ENCODE measurements at places on chromosomes 6 and 20.

DNA sequence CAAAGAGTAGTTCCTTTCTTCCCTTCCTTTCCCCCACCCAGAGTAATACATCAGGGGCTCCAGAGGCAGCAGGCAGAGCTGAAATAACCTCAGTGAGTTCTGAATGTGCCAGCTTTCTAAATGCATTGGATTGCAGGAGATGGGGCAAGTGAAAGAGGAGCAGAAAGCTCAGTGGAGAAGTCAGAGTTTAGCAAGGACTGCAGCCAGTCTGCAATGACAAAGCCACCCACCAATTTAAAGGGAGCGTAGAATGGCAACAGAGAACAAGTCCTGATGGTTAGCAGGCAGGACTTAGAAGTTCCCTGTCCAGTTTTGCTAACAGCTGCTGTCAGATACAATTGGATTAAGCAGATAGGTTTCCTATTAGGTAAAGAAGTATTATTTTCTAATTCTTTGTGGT lies 203.4 kb upstream of the RIN2 start:
- DNase-seq: no peak

- DNase-seq: no peak
These were observed 13.0 kb downstream of the CUL7 start for GRCh38 chr6:43040542-43041257.

GRCh38 chr6:108251252-108251651 lies 9.6 kb downstream of the SNX3 start:
- DNase-seq: no peak

- DNase-seq: no peak
These were observed 1370.3 kb upstream of the CITED2 start for GRCh38 chr6:140744659-140745320.

DNA sequence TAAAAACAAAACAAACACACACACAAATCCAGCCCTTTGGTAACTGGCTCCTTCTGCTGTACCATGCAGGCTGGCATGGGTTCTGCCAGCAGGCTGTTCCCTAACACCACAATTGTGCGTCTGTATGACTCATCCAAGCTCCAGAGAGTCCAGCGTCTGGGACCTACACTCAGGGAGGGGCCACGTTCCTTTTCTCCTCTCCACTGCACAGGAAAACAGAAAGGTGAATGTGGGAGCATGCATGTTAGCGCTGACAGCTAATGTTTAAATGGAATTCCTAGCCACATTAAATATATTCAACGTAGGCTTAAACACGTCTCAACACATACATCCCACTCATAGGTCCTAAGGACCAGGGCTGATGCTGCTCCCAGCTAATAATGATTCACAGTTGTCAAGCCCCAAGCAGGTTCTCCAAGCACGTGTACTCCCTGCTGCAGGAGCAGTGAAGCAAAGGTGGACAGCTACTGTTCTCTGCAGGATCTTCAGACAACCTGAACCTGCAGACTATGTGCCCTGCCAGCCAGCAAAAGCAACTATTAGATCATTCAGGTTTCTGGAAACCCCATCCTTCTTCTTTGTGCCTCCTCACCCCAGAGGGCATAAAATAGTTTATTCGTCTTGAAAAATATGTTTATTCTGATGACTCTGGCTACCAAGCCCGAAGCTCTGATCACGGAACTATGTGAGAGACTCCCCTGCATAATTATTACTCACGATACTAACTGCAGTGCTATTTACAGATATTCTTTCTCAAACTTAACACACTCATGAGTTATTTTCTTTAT lies 20.9 kb downstream of the MAP1LC3A start:
- DNase-seq: peak; percentile 76

- DNase-seq: no peak
These were observed 33.9 kb downstream of the KIZ start for GRCh38 chr20:21159658-21160380.

GRCh38 chr6:156720691-156721685 lies 56.2 kb upstream of the ARID1B start:
- peak; percentile 79 for DNase-seq

DNA sequence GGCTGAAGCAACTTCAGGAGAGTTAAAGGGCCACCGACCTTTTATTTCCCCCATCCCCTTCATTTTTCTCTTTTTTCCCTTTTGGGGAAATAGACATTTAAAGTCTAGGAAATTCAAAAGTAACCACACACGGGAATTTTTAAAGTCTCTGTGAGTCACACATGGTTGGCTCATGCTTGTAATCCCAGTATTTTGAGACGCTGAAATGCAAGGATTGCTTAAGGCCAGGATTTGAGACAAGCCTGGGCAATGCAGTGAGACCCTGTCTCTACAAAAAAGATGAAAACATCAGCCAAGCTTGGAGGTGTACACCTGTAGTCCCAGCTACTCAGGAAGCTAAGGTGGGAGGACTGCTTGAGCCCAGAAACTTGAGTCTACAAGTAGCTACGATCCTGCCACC lies 34.2 kb downstream of the KATNA1 start:
- no peak for DNase-seq

DNA sequence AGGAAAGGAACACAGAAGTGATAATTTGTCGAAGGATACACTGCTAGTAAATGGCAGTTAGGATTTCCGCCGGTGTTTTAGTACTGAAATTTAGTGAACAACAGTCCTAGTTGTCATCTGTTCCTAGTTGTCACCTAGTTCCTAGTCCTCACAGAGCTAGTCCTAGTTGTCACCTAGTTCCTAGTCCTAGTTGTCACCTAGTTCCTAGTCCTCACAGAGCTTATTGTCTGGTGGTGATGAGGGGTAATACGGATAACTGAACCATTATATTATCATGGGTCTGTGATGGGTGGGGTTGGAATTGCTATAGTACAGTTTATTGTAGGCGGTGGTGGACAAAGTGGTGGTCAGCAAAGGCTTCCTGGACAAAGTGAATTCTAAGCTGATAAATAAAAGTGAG lies 1.8 kb downstream of the SNRNP48 start:
- no peak for DNase-seq

DNA sequence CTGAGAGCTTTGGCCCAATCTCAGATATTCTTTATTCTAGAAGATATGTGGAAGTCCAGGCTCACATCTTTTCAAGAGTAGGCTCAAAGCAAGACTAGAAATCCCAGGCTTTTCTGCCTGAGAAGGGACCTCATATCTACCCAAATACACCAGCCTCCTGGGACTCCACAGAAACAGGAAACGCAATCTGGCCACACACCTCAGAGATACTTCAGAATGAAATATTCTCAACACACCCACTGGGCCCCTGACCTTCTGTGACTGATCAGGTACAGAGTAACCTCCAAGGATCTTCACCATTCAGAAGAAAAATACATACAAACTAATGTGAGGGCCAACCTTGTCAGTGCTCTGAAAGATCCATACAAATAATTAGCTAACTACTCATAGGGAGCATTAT lies 183.2 kb downstream of the HIVEP2 start:
- no peak for DNase-seq

DNA sequence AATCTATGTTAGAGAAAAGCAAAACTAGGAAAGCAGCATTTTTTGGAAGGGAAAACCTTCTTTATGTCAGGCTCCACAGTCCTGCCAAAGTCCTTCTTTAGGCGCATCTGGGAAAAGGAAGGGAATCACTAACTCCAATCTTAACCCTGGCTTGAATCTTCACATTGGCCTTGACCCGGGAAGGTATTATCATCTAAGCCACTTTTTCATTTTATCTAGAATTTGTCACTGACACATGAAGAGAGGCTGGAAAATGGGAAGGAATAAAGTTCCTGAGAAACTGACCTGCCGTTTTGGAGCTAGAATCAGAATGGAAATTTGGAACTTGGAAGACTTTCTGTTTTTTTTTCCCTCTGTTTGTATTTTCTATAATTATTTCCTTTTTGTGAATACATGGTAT lies 53.4 kb upstream of the UTRN start:
- DNase-seq: no peak

DNA sequence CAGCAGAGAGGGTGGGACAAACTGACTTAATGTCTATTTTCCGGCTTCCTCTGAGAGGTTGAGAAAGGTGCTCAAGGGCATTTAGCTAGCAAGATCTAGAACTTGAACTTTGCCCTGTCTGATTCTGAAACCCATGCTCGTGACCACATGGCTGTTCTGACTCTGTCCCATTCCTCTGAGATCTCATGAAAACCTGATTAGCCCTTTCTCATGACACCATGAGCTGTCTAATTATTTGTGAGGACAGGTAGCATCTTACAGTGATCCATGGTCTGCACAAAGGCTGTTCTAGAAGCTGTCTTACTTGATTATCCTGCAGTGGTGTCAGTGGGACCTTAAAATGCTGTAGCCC lies 89.6 kb upstream of the TOX2 start:
- DNase-seq: no peak

GRCh38 chr6:161437851-161438250 lies 164.0 kb upstream of the AGPAT4 start:
- no peak for DNase-seq

DNA sequence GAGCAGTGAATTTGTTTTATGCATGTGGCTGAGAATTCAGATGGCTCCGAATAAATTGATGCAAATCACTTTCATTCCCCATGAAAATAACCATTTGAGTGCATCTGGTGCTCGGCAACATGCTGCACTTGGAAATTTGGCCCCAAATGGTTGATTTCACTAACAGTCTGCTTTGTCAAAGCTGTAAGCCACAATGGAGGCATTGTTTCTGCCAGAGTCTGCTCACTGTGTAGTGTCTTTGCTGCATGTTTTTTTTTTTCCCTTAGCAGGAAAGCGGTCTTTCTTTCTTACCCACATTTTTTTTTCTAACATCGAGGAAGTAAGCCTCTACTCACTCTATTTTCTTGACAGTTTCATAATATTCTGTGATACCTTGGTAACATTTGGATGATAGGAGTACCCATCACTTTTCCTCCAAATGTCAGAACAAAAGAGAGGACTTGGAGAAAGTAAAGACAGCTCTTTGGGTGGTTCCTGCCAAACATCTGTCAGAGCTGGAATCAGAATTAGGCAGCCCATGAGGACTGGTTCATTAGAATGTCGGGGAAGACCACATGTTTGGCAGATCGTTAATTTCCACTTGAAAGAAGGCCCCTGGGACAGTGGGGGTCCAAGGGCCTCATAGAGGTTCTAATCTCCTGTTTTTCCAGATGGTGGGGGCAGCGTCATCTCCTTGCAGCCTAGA lies 149.5 kb downstream of the DOK5 start:
- no peak for DNase-seq

- no peak for DNase-seq
These were observed 19.0 kb downstream of the TBC1D20 start for GRCh38 chr20:443223-443775.

DNA sequence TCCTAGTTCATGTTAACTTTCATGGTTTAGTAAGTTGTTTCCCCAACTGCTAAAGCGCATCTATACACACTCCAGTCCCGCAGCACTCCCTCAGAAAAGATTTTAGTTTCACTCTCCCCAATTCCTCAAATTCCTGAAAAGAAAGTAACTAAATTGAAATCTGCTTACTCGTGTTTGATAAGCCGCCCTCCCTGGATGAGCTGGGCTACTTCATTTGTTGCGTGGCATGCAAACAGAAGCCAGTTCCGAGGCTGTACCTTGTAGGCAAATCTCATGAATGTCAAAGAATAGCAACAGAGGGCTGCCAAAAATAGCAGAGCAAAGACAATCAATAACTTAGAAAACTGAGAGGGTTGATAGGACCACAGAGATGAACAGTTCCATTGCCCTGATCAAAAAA lies 16.9 kb downstream of the MPC1 start:
- DNase-seq: no peak

DNA sequence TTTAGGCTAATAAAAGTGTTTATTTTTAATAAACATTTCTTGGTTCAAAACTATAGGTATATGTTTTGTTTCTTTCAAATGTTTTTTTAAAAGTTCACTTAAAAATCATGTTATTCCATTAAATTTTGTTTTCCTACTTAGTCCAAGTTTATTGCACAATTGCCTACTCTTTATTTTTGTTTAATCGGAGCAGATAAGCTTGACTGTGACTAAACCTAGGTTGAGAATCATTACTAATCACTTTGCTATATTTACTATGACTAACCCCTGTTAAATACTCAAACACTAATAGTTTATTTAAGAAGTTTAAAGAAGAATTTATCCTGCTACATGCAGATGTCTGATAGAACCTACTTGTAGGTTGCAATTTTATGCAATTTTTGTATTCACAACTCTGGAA lies 18.8 kb downstream of the MAP3K4 start:
- DNase-seq: no peak

GRCh38 chr6:157937916-157938315 lies 43.7 kb upstream of the SYNJ2 start:
- no peak for DNase-seq

- no peak for DNase-seq
These were observed 37.1 kb downstream of the TPD52L1 start for GRCh38 chr6:125190667-125191066.

DNA sequence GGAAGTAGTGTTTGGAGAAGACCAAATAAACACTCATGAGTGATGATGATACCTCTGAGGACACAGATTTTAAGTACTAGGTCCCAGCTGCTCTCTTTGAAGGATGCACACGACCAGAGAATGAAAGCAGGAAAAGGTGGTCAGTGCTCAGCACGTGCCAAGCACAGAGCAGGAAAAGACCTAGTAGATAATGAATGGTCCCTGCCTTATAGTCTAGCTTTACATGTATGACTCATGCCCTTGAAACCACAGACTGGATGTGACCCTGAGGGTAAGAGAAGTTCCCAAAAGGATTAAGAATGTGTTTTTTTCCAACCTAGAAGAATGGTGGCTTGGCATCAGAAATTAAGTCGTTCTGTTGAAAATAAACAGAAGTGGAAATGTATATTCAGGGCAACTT lies 2.8 kb upstream of the MC3R start:
- DNase-seq: no peak

DNA sequence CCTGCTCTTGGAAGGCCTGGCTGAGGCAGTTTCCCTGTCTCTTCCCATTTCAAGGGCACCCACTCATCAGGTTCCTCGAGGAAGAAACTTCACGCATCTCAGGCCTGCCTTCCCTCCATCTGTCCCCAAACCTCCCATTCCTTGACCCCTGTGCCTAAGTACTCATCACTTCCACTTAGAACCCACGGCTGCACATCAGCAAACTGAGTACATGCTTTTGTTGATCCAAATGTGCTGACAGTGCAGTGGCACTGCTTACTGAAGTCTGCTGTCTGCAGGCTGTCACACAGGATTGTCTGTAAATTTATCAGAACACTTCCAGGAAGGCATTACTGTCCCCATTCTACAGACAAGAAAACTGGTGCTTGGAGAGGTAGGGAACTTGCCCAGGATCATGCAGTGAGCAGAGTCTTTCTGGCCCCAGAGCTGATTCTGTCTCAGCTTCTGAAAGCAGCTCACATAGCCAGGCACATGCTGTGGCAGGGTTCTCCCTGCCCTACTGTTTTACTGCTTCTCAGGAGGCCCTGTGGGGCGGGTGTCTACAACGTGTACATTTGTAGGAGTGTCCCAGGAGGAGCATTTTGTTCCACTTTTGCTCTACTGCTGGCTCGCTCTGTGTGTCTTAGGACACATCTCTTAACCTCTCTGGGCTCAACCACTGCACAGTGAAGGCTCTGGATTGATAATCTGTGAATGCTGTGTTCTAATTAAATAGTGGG lies 64.2 kb upstream of the XRN2 start:
- DNase-seq: no peak

DNA sequence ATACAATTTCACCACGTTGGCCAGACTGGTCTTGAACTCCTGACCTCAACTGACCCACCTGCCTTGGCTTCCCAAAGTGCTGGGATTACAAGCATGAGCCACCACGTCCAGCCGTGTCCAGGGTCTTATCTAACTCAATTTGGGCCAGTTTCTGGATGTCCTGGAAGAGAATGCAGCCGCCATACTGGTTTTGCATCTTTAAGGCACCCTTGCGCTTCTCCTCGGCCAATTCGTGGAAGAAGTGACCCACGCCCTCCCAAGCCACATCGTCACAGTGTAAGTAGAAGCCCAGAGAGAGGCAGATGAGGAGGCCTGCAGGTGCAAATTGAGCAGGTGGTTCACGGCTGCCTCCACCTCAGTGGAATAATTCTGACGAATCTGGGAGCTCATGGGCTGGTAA lies 3.7 kb upstream of the ZNF335 start:
- DNase-seq: no peak

Data from prostate gland (tissue), 2 donors.